Mucosa of descending colon (tissue), 3 donors: ENCODE measurements at places on chromosomes 11 and 22. TPM values are rescaled to one million over a fixed set of nuclear protein-coding genes. Genes with fewer than 3 reads are reported as not detected.

The CALCA gene
- total RNA-seq = 0.85 TPM

The ANAPC15 gene
- 52.1 TPM for total RNA-seq

DNA sequence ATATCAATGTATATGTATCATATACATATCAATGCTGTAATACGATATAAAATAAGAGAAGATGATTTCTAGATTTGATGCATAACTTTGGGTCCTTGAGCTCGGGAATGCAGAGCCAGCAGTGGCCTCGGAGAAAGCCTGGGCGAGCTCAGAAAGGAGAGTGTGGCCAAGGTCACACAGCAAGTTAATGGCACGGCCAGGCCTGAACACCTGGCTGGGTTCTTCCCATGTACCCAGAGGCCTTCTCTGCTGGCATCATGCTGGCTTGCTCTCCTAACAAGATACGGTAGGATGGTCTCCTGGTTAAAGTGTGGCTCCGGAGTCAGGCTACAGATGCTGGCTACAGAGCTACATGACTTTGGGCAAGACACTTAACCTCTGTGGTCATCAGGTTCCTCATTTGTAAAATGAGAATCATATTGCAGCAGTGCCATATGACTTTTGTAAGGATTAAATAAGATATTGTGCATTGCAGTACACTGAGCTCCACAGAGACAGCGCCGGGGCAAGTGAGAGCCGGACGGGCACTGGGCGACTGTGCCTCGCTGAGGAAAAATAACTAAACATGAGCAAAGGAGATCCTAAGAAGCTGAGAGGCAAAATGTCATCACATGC, 29.9 kb downstream of the TPST2 start:
- no peak for DNase-seq

The ATG2A gene
- total RNA-seq = 36.6 TPM

GRCh38 chr11:91800208-91800914, 424.3 kb upstream of the FAT3 start:
- DNase-seq = no peak

GRCh38 chr22:24503137-24503842, 8.2 kb downstream of the UPB1 start:
- peak; percentile 68 for DNase-seq

The CALCB gene
- total RNA-seq = 1.6 TPM

GRCh38 chr11:95668131-95668530, 121.5 kb downstream of the FAM76B start:
- no peak for DNase-seq

- DNase-seq = no peak
These were observed 10.8 kb downstream of the LIN7C start for GRCh38 chr11:27495710-27496300.

DNA sequence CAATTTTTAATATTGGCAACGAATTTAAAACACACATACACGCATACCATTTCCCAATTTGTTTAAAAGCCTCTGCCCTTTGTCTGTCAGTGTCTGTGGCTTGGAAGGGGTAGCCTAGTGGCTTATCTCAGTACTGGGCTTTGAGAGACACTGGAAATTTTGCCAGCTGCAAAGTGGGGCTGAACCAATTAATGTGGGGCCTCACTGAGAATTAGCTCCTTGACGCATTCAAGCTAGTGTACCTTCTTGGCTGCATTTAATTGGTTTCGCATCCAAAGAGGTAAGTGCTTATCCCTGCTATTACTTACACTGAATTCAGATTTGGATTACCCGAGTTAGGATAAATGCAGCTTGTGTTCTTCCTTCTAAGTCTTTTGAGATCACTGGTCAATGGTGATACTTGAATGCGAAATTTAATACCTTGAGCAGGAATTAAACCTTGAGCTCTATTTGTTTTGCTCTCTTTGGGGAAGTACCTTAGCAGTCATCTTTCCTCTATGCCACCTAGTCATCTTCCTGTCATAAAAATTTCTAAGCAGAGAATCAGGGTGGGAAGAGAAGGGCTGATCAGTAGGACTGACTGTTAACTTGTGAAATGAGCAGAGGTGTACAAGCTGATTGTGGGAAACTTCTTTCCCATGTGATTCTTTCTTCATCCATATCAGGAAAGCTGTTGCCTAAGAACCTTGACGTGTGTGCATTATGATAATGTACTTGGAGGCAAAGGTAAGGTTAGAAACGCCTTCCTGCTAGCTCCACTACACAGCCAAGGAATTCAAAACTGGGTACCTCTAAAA, 187.7 kb upstream of the E2F8 start:
- no peak for DNase-seq

DNA sequence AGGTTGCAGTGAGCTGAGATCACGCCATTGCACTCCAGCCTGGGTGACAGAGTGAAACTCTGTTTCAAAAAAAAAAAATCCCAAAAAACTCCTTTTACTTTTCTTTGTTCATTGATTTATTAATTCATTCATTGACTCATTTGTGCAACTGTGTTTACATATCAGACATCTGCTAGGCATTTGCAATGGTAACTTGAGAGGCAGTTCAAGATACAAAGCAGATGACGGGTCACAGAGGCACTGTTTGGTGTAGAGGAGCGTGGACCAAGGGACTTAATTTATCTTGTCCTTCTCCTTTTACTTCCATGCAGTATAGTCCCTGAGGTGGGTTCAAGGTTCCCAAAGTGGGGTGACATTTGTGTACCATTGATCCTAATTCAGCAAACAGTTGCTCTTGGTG, 71.4 kb downstream of the KIAA1671 start:
- no peak for DNase-seq

- DNase-seq = no peak
These were observed 53.0 kb downstream of the SCUBE1 start for GRCh38 chr22:43289976-43290721.

The MPPED1 gene
- not detected for total RNA-seq

The CLTCL1 gene
- 5.7 TPM for total RNA-seq

The ASRGL1 gene
- 12.2 TPM for total RNA-seq
